ENCODE measurements at places on chromosomes 1 and 21.
A peak's percentile ranks its signal among the peaks of the same experiment; 100 is the strongest.

DNA sequence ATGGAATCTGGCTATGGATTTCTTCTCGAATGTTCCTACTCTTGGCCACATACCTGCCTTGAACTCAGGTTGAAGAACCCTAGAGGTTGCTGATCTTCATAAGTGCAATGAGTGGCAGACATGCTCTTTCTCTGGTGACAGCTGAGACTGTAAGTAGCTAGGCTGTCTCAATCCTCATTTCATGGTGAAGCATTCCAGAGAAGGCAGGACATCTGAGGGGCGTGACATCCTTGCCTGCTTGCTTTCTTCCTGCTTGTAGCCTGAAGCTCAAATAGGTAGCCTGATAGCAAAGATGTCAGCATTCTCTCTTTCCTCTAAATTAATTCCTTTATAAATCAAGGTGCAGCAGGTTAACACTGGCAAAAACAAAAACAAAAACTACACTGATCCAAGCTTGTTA is 114.6 kb upstream of the MAGI3 start:
- no peak for DNase-seq
- H3K27me3 ChIP-seq = peaks cover 20% of the 10 kb centered on the region
- H3K4me3 ChIP-seq = no peak overlapping the region
- no peak overlapping the region for H3K27ac ChIP-seq
- H3K4me1 ChIP-seq = peaks cover 7% of the 10 kb centered on the region
- no peaks in the 10 kb centered on the region for H3K36me3 ChIP-seq

GRCh38 chr1:203346060-203346768 is 4.7 kb downstream of the FMOD start:
- H3K27ac ChIP-seq = no peak overlapping the region
- no peak for DNase-seq
- H3K36me3 ChIP-seq = no peaks in the 10 kb centered on the region
- peaks cover 33% of the 10 kb centered on the region for H3K27me3 ChIP-seq

GRCh38 chr1:43935711-43936427 is 2.3 kb downstream of the ARTN start:
- H3K27ac ChIP-seq = no peak overlapping the region
- DNase-seq = no peak
- H3K4me3 ChIP-seq = peak overlapping the region; percentile 1
- peaks cover 8% of the 10 kb centered on the region for H3K4me1 ChIP-seq
- peaks cover 12% of the 10 kb centered on the region for H3K27me3 ChIP-seq

GRCh38 chr1:29235955-29236711 is at the start of gene PTPRU:
Gene PTPRU, plus strand, starts transcription at chr1:29236522. Its CDS starts 123 bp downstream, at chr1:29236645.
- H3K4me3 ChIP-seq = peak within 1 kb of the TSS; percentile 88
- DNase-seq = peak; percentile 83
- peaks cover 20% of the 10 kb centered on the region for H3K4me1 ChIP-seq
- peaks cover 57% of the 10 kb centered on the region for H3K27me3 ChIP-seq

DNA sequence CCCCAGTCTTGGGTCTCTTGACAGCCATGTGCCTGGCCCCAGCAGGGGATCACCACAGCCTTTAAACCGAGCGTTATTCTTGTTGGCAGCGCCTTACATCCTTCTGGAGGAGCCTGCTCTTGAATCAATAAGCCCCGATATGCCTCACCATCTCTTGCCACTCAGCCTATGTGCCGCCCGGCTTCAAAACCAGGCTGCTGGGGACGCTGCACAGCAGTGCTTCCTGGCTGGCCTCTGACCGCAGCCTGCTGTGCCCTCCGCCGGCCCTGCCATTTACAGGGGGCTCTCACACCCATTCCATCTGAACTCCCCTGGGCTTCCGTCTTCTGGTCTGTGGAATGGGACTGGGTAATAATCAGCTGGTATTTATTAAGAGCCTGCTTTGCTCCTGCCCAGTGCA is 3.0 kb upstream of the PEX10 start:
- peak overlapping the region; percentile 82 for H3K27ac ChIP-seq
- H3K4me3 ChIP-seq = peak overlapping the region; percentile 81
- DNase-seq = no peak
- H3K4me1 ChIP-seq = peaks cover 24% of the 10 kb centered on the region
- no peaks in the 10 kb centered on the region for H3K27me3 ChIP-seq
- H3K36me3 ChIP-seq = peaks cover 3% of the 10 kb centered on the region

DNA sequence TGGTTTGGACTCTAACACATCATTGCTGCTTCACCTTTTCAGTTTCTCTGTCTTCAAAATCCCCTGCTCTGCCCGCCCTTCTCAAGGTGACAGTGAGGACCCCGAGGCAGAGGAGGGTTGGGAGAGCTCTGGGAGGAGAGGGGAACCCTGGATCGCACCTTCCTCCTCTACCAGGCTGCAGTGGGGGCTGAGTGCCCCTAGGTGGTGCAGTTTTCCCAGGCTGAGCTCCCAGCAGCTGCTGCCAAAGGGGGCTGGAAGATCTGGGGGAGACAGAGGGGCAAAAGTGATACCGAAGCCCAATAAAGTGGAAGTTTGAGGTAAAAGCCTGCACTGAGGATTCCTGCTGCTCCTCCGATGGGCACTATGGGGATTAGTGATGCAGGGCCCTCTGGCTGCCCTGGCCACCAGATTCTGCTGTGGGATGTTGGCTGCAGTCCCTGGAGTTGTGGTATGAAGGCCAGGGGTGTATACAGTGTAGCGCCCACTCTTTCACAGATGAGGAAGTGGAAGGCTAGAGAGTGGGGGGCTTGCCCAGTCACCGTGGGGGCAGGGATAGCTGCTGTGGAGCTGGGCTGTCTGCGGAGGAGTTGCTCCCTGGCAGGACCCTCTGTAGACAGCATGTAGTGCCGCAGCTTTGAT is 40.7 kb upstream of the SCMH1 start:
- no peak for DNase-seq
- no peak overlapping the region for H3K4me3 ChIP-seq
- H3K4me1 ChIP-seq = no peaks in the 10 kb centered on the region

DNA sequence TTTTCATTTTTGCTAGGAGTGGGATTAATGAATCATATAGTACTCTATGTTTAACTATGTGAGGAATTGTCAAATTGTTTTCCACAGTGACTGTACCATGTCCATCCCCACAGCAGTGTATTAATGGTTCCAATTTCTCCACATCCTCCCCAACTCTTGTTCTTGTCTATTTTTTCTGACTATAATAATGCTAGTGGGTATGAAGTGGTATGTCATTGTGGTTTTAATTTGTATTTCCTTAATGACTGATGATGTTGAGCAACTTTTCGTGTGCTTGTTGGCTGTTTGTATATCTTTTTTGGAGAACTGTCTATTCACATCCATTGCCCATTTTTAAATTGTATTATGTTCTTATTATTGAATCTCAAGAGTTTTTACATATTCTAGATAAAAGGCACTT is 10.0 kb upstream of the KPRP start:
- H3K27ac ChIP-seq = no peak overlapping the region
- H3K36me3 ChIP-seq = no peaks in the 10 kb centered on the region
- no peaks in the 10 kb centered on the region for H3K4me1 ChIP-seq
- DNase-seq = no peak

DNA sequence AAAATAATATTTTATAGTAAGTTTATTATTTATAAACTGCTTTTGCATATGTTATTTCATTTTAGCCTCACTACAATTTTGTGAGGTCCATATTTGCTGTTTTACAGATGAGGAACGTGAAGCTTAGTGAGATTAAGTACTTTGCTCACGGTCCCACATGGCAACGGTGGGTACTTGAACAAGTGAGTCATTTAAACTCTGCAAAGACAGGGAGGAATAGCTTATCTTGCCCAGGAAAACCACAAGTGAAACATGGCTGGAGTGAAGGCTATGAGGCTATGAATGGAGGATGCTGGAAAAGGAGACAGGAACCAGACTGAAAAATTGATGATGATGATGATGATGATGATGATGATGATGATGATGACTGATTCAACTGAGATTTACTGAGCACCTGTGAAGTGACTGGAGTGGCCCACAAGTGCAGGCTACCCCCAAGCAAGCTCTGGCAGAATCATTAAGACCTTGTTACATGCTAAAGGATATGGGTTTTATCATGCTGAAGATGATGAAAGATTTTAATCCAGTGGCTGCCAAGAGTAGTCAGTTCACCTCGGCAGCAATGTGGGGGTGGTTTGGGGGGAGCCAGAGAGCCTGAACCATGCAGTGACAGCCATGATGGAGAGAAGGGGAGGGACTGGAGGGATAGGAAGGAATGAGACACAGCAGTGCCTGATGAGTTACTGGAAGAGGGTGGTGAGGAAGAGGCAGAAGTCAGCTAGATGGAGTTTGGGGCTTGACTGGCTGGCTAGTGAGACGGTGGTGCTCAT is 1.4 kb upstream of the ABCA4 start:
- H3K36me3 ChIP-seq = no peaks in the 10 kb centered on the region
- DNase-seq = no peak
- H3K4me1 ChIP-seq = no peaks in the 10 kb centered on the region
- H3K4me3 ChIP-seq = no peak overlapping the region

DNA sequence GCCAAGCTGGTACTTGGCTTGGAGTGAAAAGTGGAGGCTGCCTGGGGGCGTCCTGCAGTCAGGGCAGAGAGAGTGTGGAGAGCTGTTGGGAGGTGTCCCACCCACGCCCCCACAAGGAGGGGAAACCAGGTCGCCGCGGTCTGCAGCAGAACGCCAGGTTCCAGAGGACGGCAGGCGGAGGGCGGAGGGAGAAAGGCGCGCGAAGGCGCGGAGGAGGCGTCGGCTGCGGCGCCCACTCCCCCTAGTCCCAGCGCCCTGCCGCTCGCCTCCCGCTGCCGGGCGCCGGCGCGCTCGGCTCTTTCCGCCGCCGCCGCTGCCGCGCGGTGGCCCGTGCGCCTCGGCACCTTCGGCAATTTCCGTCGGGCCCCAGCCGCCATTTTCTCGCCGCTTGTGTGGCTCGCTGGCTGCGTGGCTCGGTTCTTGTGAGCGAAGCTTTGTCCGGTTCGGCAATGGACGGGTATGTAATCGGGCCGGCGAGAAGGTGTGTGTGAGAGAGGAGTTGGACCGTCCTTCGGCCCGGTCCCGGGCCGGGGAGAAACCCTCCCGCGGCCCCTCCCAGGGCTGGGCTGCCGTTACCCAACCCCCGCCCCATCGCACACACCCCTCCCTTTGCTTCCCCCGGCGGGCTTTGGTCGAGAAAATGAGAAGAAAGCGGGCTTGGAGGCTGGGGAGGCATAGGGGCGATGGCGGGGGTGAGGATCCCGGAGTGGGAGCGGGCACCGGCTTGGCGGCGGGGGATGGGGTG is at the start of gene PTBP2:
Gene PTBP2, plus strand, starts transcription at position 369 of the 745 bp plus-strand sequence. Its CDS starts 81 bp downstream, at position 450.
- H3K27ac ChIP-seq = peak within 1 kb of the TSS; percentile 92
- DNase-seq = peak; percentile 82
- peaks cover 17% of the 10 kb centered on the region for H3K36me3 ChIP-seq
- peaks cover 4% of the 10 kb centered on the region for H3K27me3 ChIP-seq
- peak within 1 kb of the TSS; percentile 95 for H3K4me3 ChIP-seq
- H3K4me1 ChIP-seq = peaks cover 20% of the 10 kb centered on the region

DNA sequence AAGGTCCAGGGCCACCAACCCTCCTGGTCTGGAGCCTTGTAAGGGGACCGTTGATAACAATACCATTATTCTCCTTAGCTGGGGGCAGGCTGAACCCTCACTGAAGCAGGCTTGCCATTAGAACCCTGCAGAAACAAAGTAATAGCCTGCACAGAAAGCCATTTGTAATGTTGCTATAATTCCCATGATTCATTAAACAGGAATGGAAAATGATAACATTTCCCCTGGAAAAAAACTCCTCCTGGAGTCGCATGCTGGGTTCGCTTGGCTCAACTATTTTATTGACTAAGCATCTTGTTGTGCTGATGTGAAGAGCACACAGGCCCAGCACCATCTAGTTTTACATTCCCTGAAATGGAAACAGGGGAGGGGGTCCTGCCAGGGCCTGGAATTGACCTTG is 155.6 kb upstream of the CSF3R start:
- no peaks in the 10 kb centered on the region for H3K36me3 ChIP-seq
- DNase-seq = no peak
- H3K4me3 ChIP-seq = no peak overlapping the region
- H3K27ac ChIP-seq = no peak overlapping the region
- H3K4me1 ChIP-seq = no peaks in the 10 kb centered on the region

DNA sequence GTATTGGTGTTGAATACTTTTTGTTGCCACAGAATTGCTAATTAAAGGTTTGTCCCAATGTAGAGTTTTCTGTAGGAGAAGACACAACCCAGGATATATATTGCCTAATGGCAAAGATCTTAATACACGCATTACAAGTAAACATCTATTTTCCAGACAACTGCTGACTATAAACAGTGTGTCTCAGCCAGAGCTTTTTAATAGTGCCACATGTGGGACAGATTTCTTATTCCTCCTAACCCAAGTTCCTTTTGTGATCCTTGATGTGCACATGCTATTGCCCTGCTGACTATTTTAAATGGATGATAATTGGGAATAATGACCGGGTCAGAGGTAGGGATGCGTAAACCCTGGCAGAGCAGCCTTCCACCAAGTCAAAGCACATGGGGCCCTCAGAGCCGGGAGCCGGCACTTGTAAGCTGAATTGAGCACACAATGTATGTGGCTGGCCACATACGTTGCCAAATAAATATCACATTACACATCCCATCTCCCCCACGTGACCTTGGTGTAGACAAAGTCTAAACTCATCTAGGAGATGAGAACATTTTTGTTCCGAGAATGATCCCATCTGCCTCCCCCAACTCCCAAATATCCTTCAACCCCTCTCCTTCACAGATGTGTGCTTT is 209.8 kb upstream of the NFIA start:
- no peak overlapping the region for H3K4me3 ChIP-seq
- no peaks in the 10 kb centered on the region for H3K4me1 ChIP-seq
- H3K27me3 ChIP-seq = no peaks in the 10 kb centered on the region
- H3K36me3 ChIP-seq = no peaks in the 10 kb centered on the region
- no peak overlapping the region for H3K27ac ChIP-seq
- no peak for DNase-seq
